Esophagus squamous epithelium (tissue), 5 donors: ENCODE measurements at places on chromosomes 1 and 21.

DNA sequence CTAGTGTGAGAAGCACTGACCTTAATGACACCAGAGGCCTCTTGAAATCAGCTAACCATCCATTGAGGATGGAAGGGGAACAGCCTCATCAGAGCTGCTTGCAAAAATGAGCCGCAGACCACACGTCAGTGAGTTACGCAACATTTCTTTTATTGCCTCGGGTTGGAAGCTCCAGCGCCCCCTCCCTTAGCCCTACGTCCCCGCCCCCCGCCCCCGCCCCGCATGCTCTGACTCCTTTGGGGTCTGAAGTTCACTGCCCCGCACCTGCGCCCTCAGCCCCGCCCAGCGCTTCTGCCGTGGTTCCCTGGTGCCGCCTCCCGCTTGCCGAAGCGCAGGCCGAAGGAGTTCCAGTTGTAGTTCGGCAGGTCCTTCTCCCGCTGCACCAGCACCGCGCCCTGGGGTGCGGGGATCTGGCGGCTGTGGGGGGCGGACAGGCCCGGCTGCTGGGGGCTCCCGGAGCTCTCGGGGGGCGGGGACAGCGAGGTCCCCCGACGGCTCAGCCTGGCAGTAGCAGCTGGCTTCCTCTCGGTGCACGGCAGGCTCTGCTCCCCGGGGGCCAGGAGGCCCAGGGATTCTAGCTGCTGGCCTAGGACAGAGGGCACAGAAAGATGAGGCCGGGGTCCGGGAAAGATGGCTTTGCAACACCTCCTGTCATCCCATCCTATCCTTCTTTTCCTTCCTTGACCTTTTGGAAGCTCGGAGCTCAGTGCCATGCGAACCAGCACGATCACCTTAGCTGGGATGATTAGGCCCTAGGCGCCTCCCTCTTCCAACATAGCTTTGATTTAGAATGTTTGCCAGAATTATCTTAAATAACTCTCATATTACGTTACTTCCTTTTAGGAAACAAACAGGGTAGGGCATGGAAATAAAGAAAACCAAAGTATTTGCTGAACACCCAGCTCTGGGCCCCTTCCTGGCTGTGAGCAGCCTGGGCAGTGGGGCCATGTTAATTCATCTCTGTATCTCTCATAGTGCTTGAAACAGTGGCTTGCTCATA lies 5.8 kb downstream of the KISS1 start:
- DNase-seq: no peak

DNA sequence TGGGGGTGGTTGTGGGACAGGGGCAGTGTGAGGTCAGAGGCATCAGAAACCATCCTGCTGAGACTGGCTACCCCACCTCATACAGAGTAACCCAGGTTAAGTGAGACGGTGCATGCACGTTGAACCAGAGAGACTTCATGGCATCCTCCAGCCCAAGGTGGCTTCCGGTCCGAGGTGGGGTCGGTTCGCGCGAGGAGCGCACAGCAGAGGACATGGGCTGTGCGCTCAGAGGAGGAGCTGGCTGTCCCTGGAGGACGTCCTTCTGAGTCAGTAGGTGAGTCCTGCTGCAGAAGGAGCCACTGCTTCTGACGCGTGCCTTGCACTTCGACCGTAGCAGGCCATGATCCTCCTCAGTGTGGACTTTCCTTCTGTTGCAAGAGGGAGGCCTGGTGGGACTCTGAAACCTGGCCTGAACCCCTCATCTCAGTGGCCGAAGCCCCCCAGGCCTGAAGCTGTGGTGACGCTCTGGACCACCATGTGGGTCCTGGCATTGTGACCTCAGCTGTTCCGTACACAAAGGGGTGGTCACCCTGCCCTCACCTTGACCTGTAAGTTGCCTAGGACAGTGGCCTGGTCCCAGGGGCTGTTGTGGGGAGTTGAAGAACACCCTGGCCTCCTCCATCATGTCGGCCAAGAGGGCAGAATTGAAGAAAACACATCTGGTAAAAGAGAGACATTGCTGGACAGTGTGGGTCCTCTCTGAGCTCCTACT lies at the start of gene TEX35:
TEX35 (plus strand) TSS at position 544 of the 712 bp plus-strand sequence; CDS start at position 624, 80 bp downstream.
- no peak for DNase-seq

DNA sequence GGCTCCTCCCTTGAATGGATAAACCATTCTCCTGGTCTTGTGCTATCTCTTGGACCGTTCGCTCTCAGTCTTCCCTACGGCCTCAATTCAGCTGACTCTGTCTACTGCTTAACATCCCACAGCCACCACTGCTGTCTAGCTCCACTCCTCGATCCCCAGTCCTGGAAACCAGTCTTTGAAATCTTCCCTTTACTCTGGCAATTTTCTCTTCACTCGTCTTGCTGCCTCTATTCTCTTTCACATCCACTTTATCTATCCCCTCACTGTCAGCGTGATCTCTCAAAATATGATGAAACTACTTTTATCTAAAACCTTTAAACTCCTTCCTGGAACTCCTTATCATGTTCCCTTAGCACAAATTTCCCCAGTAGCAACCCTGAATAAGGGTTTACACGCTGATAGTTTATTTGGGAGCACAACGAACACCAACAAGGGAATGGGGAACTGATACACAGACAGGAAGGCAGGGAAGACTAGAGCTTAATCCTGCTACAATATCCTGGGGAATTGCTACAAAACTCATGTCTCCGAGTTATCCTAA lies 131.6 kb upstream of the SAMSN1 start:
- DNase-seq: no peak

GRCh38 chr21:39537571-39537970 lies 75.2 kb upstream of the B3GALT5 start:
- no peak for DNase-seq
